CD4-positive, alpha-beta T cell treated with Interleukin-2 at 100 ng/mL for 4 hours (primary cell): ENCODE measurements at places on chromosomes 13 and 19.
A peak's percentile ranks its signal among the peaks of the same experiment; 100 is the strongest.

GRCh38 chr13:21688056-21688455 lies 17.2 kb downstream of the FGF9 start:
- no peak for DNase-seq

- DNase-seq: no peak
Observed at GRCh38 chr13:28495538-28496187, 735 bp upstream of the FLT1 start.

DNA sequence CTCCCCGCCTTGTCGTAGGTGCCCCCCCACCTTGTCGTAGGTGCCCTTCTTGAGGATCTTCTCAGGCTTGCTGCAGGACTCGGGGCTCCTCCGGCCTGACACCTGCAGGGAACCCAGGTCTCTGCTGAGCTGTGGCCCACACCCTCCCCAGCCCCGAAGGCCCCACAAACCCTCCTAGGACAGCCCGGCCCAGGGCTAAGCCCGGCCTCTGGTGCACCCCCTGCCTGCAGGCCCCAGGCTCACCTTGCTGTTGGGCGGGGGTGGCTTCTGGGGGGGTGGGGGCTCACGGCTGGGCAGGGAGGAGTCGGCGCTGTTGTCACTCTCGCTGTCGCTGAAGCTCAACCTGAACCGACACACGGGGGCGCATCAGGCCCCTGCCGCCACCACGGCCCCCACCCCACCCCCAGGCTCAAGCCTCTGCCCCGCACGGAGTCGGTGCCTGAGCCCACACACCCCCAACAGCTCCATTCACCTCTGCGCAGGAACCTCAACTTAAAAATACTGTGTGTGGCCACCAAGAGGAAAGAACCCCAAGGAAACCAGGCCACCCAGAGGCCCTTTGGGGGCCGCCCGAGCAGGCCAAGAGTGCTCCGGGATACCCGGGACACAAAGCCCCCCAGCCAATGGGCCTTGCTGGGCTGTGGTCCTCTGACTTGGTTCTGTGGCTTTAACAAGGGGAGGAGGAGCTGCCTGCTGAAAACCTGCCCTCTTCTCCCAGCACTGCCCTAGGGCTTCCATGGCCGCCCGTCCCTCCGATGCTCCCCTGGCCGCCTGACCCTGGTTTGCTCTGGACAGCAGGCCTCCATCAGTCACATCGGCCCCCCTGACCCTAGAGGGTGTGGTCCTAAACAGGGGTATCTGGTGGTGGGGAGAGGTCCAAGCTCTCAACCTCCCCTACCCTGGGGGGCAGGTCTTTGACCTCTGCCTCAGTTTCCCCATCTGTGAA lies 65.8 kb downstream of the MLLT1 start:
- DNase-seq: no peak

DNA sequence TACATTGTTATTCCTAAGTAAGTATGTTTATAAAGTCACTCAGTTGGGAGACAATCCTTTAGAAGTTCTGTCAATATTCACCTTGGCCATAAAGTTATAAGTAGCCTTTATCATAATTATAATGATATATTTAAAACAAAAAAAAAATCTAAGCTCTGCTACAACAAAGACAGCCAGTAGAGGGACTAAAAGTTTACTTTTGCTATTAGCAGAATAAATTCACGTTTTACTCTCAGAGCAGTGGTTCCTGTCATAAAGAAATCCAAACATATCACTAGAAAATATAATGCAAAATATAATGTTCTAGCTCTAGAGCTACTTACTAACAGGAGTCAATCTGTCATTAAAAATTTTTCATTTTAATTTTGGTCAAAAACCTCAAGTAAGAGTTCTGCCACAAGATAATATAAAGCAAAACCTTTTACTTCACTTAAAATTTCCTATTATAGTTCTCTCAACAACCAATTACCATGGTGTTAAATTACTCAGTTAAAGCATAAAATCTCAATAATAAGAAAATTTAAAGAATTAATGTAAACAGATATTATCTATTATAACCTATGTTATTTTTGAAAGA lies 17.7 kb downstream of the INTS6 start:
- peak; percentile 34 for DNase-seq

GRCh38 chr13:111629926-111630325 lies 309.5 kb downstream of the TEX29 start:
- no peak for DNase-seq

GRCh38 chr13:113634279-113635047 lies 23.5 kb downstream of the ATP4B start:
- DNase-seq: no peak

DNA sequence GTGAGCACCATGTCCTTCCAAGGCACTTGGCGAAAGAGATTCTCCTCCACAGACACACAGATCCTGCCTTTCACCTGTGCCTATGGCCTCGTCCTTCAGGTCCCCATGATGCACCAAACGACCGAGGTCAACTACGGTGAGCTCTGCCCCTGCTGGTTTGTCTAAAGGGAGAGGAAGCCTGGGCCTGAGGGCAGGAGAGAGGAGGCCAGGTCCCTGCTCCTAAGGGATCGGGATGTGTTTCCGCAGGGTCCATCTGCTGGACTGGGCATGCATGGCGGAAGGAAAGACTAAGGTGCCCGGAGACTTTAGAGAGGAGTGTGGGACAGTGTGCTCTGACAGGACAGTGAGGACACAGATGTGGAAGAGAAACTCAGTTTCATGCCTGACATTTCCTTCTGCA lies 7.6 kb downstream of the SERPINE3 start:
- no peak for DNase-seq

DNA sequence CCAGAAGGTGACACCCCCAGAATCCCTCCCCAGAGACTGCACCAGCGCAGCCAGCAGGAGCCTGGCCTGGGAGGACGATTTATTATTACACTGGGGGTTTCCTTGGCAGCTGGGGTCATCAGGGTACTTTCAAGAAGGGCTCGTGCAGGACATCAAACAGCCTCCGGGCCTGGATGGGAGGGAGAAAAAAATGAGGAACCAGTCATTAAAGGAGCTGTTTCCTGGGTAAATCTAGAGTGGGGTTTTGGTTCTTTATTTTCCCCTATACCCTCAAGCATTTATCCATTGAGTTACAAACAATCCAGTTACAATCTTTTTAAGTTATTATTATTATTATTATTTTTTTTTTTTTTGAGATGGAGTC lies 3.1 kb downstream of the POLR1G start:
- no peak for DNase-seq

- no peak for DNase-seq
Observed at GRCh38 chr19:30170495-30171137, 201.6 kb upstream of the ZNF536 start.
